Left renal cortex interstitium (tissue), 4 donors: ENCODE measurements at places on chromosomes 11 and 22.
A peak's percentile ranks its signal among the peaks of the same experiment; 100 is the strongest.

GRCh38 chr22:47806894-47807293 lies 1044.4 kb downstream of the TBC1D22A start:
- no peak for DNase-seq

GRCh38 chr11:19595840-19596751 lies 116.5 kb upstream of the NAV2 start:
- DNase-seq = no peak

GRCh38 chr11:11787305-11788062 lies 54.3 kb upstream of the USP47 start:
- DNase-seq = peak; percentile 68

DNA sequence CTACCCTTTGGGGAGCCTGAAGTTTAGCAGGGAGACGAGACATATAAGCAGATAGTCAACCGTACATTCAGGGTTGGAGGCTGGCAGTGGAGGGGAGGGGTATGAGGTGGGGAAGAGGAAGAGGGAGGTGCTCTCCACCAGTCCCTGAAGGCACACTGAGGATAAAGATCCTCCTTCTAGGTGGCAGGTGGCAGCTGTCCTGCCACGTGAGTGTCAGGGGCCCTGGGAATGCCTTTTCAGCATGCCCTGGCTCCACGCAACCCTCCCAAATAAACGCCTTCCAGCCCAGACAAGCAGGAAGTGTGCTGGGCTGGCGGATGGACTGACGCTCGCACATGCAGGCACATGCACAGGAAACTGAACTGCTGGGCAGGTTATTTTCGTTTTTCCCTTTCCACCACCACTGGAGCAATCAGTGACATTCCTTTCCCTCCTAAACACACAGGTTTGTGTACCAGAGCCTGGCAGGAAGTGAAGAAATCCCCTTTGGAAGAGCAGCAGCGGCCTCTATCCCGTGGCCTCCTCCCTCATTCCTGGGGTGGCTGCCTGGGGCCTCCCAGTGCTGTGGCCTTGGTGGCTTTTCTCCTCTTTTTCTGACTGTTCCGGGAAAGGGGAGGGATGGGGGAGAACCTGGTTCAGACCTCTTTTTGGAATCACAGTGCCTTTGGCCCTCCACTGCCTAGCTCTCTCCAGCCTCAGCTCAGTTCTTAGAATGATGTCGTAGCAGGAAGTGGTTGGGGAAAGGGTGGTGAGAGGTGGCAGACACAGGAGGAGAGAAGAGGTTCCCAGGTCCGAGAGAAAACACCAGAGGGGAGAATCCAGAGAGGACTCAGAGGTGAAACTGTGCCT lies 157.0 kb upstream of the TIMP3 start:
- DNase-seq = no peak

- DNase-seq = no peak
Observed at GRCh38 chr22:35886309-35886708, 142.3 kb downstream of the RBFOX2 start.
